ENCODE measurements at places on chromosomes 4 and X. TPM values are rescaled to one million over a fixed set of nuclear protein-coding genes. Genes with fewer than 3 reads are reported as not detected.

The GABRG1 gene
- total RNA-seq, result not detected

The RPS3A gene
- total RNA-seq, result 2,542 TPM

The HPSE gene
- 0.75 TPM for total RNA-seq

The TLL1 gene
- total RNA-seq, result under 0.01 TPM

The CCNA2 gene
- total RNA-seq, result 32.2 TPM

The DNAAF6 gene
- not detected for total RNA-seq

The PDGFRA gene
- 152 TPM for total RNA-seq

The SPON2 gene
- total RNA-seq, result 281 TPM

The AMER1 gene
- 1.2 TPM for total RNA-seq

The WNK3 gene
- 0.87 TPM for total RNA-seq

The TLR2 gene
- 0.44 TPM for total RNA-seq

The ANOS1 gene
- total RNA-seq, result 7.9 TPM

The USP17L11 gene
- total RNA-seq, result not detected

The SPANXA1 gene
- not detected for total RNA-seq

The FREM3 gene
- total RNA-seq, result not detected

The KIF4A gene
- 10.9 TPM for total RNA-seq

The SNCA gene
- total RNA-seq, result 21.2 TPM

The TMEM271 gene
- total RNA-seq, result not detected

The TXK gene
- total RNA-seq, result not detected

The SRPX gene
- total RNA-seq, result 154 TPM

The ANXA10 gene
- total RNA-seq, result 10.7 TPM

The SSX3 gene
- not detected for total RNA-seq

The SPOCK3 gene
- total RNA-seq, result 1.7 TPM

The NPY2R gene
- not detected for total RNA-seq

The NUDT11 gene
- total RNA-seq, result 12.2 TPM

The KIAA1210 gene
- under 0.01 TPM for total RNA-seq

The SGMS2 gene
- total RNA-seq, result 96.4 TPM

The CSAG1 gene
- not detected for total RNA-seq

The VCX2 gene
- total RNA-seq, result not detected

The UGT2B15 gene
- total RNA-seq, result not detected

Measured in uterine smooth muscle cell (primary cell).